ENCODE measurements at places on chromosomes 11 and 22.

GRCh38 chr11:8283465-8284230 is 20.0 kb upstream of the LMO1 start:
- no peak for DNase-seq

DNA sequence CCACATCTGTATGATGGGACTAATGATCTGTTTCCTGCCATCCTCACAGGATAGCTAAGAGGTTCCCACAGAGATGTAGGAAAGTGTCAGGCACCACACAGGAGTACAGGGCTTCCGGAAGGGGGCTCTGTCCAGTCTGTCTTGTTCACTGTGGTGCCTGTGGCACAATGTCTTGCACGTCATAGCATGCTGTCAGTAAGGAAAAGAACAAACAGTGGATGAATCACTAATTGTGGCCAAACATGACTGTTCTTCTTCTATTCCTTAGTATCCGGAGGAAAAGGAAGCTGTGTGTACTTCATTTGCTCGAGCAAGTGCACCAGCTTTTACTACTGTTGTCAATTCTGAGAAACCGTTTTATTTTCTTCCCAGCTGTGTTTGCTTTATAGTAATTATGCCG is 73.4 kb upstream of the YWHAH start:
- no peak for DNase-seq

DNA sequence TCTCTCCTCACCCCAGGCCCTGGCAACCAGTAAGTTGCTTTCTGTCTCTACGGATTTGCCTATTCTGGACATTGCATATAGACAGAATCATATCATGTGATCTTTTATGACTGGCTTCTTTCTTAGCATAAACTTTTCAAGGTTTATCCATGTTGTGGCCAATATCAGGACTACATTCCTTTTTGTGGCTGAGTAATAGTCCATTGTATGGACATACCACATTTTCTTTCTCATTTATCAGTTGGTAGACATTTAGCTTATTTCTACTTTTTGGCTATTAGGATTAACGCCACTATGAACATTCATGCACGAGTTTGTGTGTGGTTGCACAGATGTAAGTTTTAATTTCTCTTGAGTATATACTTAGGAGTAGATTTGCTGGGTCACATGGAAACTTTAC is 35.7 kb downstream of the ARFGAP3 start:
- no peak for DNase-seq

DNA sequence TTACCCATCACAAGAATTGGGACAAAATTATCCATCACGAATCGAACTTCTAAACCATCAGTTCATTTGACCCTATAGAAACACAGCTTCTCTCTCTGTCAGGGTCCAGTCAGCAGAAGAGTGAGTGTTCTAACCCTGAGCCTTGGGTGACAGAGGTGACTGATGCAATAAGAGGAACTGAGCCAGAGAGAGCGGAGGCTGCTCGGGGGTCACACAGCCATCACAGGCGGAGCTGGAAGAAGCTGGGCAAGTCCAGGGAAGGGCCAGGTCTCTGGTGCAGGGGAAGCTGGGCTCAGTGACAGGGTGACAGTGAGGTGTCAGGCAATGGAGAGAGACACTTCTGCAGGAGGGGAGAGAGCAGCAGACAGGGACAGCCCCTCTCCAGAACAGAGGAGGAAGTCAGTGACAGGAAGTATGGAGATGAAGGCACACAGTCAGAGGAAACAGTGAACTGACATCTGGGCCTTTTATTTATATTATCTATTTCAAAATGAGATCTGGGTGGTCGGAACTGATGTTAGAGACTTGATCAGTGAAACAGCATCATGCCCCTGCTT is 184.0 kb upstream of the TBCEL start:
- DNase-seq, result no peak

DNA sequence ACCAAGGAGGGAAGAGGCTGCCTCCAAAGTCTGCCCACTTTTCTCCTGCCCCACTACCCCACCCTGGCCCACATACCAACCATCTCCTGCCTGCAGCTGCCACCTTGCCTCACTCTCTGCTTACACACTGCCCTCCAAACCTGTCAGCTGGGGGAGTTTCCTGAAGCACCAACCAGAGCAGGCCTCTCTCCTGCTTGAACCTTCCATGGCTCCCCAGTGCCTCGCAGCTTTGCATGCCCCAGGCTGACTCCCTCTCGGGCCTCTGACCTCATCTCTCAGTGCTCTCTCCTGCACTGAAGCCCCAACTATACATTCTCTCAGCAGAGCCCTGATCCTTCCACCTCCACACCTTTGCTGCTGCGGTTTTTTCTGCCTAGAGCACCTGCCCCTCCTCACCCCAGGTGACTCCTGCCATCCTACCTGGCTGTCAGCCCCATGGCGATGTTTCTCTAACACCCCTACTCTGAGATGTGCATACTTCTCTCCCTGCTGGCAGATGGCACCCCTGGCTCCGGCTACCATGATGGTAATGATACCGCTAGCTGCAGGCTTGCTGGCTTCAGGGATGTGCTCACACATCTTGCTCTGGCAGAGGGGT is 43.5 kb downstream of the MN1 start:
- no peak for DNase-seq

DNA sequence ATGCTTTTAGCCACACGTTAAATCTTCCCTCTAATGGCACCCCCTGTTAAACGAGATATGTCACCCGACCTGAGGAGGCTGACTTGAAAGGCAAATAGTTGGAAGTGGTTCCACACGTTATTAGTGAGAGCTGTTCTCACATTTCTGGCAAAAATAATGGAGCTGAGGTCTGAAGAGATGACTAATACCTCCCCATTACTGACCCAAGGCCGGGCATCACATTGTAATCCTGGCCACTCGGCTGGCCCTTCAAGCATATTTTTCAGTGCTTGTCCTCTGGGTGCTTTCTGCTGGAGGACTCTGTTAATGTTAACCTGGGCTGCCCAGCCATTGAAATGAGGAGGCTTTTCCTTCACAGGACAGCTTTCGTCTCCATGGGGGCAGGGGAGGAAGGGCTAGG is 260.0 kb upstream of the CADM1 start:
- no peak for DNase-seq

GRCh38 chr11:107704451-107704850 is 7.4 kb downstream of the SLN start:
- no peak for DNase-seq

GRCh38 chr22:30402028-30402765 is 5.4 kb downstream of the SEC14L2 start:
- DNase-seq, result no peak

GRCh38 chr11:5665746-5666401 is 19.0 kb downstream of the TRIM5 start:
- DNase-seq, result no peak

DNA sequence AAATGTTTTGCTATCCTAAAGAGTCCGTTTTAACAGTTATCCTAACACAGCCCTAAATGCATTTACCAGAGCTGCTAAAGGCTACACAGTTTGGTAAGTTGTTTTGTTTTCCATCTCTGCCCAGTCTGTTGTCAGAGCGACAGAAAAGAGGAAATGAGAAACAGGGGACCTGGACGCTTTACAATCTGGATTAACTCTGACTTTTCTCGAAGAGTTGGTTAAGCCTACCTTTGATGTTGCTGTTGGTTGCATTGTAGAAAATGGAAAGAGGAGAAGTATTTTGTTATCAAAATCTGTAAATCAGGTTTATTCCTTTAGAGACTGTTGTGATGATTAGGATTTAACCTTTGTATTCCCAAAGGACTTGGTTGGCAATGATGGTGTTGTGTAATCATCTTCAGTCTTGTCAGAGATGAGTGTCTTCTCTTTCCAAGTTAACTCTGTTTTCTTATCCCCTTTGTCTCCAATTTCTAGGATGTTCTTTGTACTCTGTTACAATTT is 481 bp downstream of the ANGPTL5 start:
- DNase-seq, result no peak

DNA sequence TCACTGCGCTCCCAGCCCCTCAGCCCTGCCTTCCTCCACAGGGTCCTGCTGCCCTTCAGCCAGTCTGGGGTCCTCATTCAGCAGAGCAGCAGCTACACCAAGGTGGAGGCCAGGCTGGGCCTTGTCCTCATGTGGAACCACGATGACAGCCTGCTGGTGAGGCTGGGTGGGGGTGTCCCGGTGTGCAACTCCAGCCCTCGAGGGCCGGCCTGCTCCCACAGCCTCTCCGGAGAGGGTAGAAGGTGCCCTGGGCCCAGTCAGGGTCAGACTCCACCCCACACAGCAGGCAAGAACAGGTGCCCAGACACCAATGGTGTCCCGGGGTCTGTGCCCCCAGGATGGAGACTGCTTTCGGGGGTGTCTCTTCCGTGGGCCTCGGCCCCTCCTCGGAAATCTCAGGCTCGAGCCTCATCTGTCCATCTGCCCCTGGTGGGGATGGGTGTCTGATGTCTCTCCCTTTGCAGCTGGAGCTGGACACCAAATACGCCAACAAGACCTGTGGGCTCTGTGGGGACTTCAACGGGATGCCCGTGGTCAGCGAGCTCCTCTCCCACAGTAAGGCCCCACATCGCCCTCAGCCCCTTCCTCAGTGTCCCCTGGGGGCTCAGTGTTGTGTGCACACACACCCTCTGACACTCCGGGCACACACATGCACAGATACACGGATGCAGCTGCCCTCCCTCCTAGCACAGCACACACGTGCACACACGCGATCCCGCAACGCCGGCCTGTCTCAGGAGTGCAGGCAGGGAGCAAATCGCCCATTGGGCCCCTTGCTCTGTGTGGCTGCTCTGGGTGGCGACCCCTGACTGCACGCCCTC is 4.9 kb downstream of the MUC5AC start:
- DNase-seq, result no peak

DNA sequence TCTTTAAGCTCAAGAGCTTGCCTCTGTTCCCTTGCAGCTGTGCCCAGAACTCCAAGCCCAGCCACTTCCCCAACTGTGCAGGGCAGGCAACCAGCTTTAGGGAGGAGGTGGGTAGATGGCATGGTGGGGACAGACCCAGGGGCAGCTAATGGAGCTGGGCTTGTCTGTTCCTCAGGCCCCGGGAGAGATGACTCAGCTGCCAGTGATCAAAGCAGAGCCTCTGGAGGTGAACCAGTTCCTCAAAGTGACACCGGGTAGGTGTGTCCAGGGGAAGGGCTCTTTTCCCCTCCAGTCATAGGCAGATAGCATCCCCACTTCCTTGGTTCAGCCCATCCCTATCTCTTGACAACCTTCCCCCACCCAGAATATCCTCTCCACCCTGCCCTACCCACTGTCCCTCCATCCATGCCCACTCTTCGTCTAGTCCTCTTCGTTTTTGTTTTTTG is 32.4 kb downstream of the CREB3L1 start:
- DNase-seq, result no peak

GRCh38 chr11:72617080-72617762 is 57.0 kb downstream of the PDE2A start:
- no peak for DNase-seq

DNA sequence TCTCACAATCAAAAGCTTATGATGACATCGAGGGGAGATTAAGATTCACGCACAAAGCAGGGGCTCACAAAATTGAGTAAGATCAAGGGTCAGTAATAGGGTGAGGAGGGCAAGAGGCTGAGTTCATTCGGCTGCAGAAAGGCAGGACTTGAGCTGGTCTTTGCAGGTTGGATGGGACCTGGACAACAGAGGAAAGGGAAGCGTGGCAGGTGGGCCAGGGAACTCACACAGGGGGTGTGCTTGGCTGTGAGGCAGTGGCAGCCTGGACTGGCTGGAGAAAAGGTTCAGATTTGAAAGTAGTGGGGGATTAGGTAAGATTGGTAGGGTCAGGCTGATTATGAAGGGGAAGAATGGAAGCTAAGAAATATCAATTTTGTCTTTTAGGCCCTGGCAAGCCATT is 161.6 kb downstream of the PKNOX2 start:
- no peak for DNase-seq

Data from activated CD4-positive, alpha-beta T cell treated with anti-CD3 and anti-CD28 coated beads for 4 hours (primary cell).